ENCODE measurements at places on chromosomes 3 and 15.

GRCh38 chr3:65472501-65472900 lies 566.2 kb downstream of the MAGI1 start:
- DNase-seq, result no peak

- DNase-seq, result no peak
Measured at GRCh38 chr3:150062492-150062891, 91.8 kb upstream of the PFN2 start.

GRCh38 chr3:56799251-56799882 lies 2.4 kb downstream of the ARHGEF3 start:
- peak; percentile 39 for DNase-seq

GRCh38 chr3:2506776-2507175 lies 408.1 kb downstream of the CNTN4 start:
- DNase-seq, result no peak

DNA sequence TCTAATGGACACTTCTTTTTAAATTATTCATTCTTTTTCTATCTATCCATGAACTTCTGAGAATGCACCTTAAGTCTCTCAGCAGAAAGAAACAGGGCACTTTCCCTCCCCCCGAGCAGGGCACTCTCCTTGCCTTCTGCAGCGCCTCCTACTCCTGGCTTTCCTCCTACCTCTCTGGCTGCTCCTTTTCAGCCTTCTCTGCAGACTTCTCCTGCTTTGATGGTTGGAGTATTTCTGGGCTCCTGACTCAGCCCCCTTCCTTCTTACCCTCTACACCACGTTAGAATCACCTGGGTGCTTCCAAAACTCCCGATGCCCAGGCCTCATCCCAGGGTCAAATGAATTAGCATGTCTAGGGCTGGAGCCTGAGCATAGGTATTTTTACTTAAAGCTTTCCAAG lies 3.4 kb downstream of the SCN5A start:
- DNase-seq, result no peak

- DNase-seq, result no peak
Measured at GRCh38 chr15:39247574-39247973, 333.3 kb upstream of the THBS1 start.

GRCh38 chr3:27840807-27841594 lies 118.9 kb upstream of the EOMES start:
- no peak for DNase-seq

Data from urothelium cell line (cell line).